T1000 (cell line): ENCODE measurements at places on chromosomes 5 and 9.

- peak; percentile 3 for DNase-seq
Observed at GRCh38 chr5:172686111-172686510, 45.0 kb downstream of the NEURL1B start.

- DNase-seq, result no peak
Observed at GRCh38 chr5:73135429-73136054, 15.2 kb downstream of the TMEM171 start.

- DNase-seq, result no peak
Observed at GRCh38 chr5:415928-416635, 26.9 kb upstream of the EXOC3 start.

- no peak for DNase-seq
Observed at GRCh38 chr5:102654559-102655349, 100.4 kb upstream of the PAM start.

DNA sequence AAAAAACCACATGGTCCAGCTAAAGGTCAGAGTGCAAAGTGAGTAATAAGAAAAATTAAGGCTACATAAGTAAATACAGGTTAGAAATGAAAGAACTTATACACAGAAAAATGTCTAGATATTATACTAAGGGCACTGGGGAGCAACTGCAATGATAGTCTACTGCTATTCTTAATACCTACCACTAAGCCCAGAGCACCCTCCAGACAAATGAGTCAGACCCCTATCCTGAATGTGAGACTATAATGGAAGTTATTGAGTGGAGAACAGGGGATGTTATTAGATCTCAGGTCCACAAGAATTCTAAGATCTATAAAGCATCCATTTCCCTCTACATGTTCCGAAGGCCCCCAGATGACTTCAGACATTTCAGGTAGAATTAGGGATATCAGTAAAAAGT is 438.3 kb downstream of the PRELID2 start:
- no peak for DNase-seq

GRCh38 chr5:133873449-133873848 is 95.0 kb downstream of the C5orf15 start:
- DNase-seq, result no peak

DNA sequence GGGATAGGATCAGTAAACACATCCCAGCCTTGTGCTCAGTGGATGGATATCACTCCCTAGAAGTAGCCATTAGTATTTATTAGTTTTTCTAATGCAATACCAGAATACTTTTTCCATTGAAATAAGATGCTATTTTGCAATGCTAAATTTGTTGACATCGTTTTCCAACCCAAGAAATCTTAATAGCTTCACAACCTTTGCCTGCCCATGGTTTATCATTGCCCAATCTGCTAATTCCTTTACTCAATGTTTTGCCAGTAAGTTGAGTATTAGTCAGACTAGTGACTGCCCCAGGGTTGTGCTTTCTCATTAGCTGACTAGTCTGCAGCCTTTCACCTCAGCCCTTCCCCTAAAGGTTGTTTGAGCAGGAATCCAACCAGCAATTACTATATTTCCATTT is 62.9 kb downstream of the NREP start:
- peak; percentile 43 for DNase-seq

- DNase-seq, result no peak
Observed at GRCh38 chr5:78801413-78801812, 152.8 kb upstream of the LHFPL2 start.

- DNase-seq, result no peak
Observed at GRCh38 chr5:15679161-15679560, 179.2 kb downstream of the FBXL7 start.

- DNase-seq, result no peak
Observed at GRCh38 chr9:91378695-91379127, 17.0 kb upstream of the AUH start.

DNA sequence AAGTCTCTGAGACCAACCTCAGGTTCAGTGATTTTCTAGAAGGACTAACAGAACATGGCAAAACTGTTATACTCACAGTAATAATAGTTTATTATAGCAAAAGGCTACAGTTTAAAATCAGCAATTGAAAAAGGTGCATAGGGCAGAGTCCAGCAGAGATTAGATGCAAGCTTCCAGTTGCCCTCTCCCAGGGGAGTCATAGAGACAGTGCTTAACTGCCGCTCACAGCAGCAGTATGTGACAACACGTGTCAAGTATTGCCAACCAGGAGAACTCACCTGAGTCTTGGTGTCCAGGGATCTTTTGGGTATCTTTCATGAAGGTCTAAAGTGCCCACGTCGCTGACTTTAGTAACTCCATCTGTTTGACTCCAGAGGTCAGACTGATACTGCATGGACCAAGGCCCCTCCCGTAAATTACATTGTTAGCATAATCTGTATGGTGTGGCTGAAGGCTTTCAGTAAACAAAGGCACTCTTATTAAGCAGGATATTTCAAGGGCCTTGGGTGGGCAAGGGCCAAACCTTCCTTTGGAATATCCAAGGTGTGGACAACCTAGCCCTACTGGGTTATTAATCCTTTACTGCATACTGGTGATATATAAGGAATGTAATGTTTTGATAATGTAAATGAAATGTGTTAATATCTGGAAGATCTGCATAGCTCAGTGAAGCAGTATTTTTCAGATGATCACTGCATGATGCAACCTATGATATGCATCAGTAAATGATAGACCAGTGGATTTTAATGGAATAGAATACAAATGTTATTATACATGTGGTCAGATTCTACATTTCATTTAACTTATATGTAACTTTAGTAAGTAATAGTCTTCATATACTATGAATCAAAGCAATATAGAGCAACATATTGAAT is 44.0 kb downstream of the RASA1 start:
- no peak for DNase-seq

DNA sequence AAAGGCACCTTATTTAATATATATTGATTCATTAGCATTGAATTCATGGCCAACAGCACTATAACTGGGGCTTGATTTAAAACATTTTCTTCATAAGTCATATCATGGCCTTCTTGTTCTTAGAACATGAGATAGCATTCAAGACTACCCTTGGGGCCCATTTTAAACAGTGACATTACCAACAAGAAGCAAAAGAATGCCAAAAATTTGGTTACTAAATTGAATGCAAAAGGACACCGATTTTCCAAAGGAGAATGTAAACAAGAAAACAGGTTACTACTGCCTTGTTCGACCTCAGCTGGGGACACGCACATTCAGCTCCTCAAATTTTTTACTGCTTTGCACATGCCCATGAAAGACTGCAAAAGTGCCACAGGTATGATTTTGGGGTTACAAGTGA is 219.4 kb upstream of the TLE4 start:
- DNase-seq, result no peak

- DNase-seq, result no peak
Observed at GRCh38 chr9:14153310-14153720, 160.6 kb downstream of the NFIB start.

DNA sequence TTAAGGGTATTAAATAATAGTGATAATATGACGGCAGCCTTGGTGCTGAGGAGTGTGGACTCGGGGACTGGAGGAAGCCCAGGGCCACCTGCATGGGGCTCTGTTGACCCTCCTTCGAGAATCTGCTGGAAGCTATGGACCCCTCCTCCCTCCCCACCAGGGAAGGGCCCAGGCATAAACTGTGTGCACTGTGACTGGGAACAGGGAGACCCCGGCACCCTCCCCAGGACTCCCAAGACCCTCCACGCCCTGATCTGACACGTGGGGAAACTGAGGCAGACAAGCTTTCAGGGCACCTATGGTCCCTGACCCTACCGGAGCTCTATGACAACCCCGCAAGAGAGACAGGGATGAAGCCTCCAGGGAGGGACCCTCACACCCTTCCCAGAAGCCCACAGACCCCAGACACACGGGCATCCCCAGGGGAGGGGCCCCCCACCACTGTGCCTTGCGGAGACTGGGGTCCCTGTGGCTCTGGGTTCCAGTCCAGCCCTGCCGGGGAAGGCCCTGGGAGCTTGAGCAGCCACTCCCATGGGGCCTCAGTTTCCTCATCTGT is 6.5 kb upstream of the EGFL7 start:
- DNase-seq, result no peak

GRCh38 chr9:14936491-14936890 is 26.3 kb upstream of the FREM1 start:
- DNase-seq, result no peak

GRCh38 chr5:143153332-143154119 is 250.0 kb downstream of the NR3C1 start:
- DNase-seq, result no peak

- DNase-seq, result no peak
Observed at GRCh38 chr5:143041461-143041860, 271.3 kb downstream of the ARHGAP26 start.

- DNase-seq, result no peak
Observed at GRCh38 chr9:137444106-137444790, 3.1 kb upstream of the ENTPD8 start.

DNA sequence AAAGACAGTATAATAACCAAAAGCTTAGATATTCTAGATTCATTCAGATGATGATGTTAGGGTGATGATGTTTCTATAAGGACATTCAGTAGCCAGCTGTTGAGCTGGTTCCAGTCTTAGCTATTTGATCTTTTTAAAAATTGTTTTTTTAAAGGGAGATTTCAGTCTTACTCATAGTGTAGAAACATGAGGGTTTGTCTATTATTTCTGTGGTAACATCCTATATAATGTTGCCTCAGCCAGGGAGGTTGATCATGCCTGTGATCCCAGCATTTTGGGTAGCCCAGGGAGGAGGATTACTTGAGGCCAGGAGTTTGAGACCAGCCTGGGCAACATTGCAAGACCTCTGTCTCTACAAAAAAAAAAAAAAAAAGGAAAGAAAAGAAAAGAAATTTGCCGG is 167.8 kb downstream of the DOCK2 start:
- no peak for DNase-seq

GRCh38 chr9:127876764-127877562 is 512 bp downstream of the AK1 start:
- DNase-seq, result no peak

DNA sequence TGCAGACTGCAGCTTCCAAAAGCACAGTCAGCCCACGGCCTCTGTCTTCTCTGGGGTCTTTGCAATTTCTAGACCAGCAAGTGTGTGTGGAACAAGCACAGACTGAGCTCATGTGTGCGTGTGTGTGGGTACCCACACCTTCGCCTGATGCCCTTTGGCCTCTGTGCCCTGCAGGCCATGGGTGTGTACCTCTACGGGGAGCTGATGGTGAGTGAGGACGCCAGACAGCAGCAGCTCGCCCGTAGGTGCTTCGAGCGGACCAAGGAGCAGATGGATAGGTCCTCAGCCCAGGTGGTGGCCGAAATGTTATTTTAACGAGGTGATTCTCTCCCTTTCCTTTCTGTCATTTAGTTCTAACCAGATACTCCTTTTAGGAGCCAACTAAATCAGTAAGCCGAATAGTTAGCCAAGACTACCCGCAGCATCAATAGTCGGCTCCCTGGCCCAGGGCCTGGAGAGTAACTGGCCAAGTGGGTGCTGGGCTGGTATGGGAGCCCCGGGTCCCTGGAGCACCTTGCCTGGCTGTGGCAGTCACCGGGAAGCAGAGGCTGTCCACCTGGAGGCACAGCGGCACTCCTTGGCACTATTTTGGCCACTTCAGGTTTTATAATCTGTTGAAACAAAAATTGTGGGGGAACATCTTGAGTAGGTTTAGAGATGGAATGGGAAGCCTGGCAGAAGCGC is 235.0 kb downstream of the FANCC start:
- no peak for DNase-seq

- DNase-seq, result no peak
Observed at GRCh38 chr9:124500028-124500795, 7.0 kb downstream of the NR5A1 start.

DNA sequence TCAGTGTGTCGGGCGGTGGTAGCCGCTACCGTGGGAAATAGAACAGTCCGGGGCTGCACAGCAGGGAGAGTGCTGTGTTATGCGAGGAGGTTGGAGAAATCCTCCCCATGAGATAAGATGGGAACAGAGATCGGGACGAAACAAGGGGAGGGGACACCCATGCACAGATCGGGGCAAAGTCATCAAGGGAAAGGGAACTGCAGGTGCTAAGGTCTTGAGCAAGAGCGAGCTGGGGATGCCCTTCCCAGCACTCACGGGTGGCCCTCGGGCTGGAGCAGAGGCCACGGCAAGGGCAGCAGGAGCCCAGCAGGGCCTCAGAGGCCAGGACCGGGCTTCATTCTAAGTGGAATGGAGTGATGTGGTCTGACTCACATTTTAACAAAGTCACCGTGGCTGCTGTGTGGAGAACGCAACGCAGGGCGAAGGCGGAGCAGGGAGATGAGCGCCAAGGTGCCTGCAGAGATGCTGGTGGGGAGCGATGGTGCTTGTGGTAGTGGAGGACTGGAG is 7.7 kb downstream of the IL13 start:
- DNase-seq, result no peak

- no peak for DNase-seq
Observed at GRCh38 chr5:8382456-8382855, 513.5 kb downstream of the MTRR start.

GRCh38 chr9:6894135-6894534 is 136.4 kb downstream of the KDM4C start:
- no peak for DNase-seq

DNA sequence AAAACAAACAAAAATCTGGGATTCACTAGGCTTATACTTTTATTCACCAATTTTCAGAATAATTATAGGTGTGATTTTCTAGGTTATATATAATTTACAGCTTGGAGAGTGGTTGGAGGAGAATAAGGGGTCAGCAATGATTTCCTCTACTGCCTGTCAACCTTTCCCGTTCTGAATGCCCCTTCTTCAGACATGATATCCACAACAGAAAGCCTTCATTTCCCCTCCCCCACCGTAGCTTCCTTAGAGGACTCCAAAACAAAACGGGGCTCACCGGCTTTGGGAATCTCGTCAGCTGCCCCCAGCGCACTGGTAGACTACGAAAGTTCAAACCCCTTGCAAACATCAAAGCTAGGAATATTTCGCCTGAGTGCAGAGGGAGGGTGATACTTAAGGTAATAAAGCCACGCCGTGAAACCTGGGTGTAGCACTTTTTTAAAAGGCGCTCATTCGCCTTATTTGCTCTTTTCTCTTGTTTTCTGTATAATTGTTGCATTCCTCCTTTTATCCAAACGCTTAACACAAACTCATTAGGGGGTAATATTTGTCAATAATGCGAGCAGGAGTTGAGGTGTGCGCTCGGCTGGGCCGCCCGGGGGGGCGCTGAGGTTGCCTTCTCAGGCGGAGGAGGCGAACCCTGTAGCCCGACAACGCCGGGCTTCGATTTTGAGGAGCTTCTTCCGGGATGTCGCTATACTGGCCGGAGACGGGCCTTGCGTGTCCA is 2.4 kb downstream of the OTP start:
- DNase-seq, result no peak

GRCh38 chr9:33170464-33171415 is 3.6 kb upstream of the B4GALT1 start:
- no peak for DNase-seq

DNA sequence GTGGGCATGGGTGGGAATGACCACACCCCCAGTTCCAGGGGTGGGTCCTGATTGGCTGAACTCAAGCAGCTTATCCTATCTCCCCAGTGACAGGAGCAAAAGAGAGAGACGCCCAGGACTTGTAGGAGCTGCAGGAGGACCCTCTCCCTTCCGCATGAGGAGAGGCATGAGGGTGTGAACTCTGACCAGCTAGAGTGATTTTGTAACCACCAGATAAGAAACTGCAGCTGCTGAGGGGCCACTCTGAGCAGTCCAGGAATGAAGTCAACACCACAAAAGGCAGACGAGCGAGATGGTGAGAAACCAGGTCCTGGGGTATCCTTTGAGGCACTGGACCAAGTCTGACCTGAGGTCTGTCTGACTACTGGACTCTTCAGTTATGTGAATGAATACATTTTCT is 521.9 kb downstream of the BNC2 start:
- no peak for DNase-seq
